ENCODE measurements at places on chromosomes 6 and 20.

DNA sequence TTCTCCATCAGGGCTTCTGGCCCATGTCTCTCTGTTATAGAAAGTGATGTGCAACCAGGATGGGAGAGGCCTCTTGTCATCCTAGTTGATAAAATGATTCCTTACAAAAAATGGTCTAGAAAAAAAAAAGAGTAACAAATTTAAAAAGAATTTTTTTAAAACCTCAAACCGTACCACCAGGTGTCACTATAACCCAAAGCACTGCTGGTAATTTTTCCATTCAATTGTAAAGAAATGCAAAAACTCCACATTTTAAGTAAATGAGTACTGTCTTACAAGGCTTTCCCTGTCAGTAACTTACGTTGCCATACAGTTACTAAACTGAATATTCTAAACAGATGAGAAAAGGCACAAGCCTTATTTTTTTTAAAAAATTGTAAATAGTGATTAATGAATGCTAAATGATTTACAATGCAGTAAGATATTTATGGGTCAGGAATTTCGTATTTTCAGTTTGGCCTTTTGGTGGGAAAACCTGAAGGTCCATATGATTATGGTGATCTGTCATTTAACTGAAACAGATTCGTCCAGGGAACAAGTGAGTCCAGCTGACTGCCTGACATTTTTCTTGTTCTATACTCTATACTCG is 95.4 kb downstream of the OGFRL1 start:
- DNase-seq = peak; percentile 4

DNA sequence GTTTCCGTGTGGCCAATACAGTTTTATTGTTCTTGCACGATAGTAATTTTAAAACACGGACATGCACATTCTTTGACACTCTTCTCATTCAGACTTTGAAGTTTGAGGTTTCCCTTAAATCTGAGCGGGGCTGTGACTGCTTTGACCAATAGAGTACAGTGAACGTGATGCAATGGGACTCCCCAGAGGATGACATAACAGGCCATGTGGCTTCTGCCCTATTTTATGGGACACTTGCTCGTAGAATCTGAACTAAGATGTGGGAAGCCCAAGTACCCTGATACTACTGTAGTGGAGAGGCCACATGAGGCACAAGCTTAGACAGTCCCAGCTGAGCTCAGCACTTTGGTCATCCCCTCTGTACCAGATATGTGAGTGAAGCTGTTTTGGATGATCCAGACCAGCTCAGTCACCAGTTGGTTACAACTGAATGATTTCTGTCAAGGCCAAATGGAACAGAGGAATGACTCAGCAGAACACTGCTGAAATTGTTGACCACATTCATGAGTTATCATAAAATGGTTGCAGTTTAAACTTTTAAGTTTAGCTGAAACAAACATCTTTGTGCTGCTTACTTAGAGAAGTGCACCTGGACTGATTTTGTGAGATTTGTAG is 279.4 kb downstream of the RFPL4B start:
- DNase-seq = no peak

- DNase-seq = no peak
Measured at GRCh38 chr20:5680192-5680591, 70.0 kb upstream of the SHLD1 start.

- no peak for DNase-seq
Measured at GRCh38 chr6:143141442-143141841, 80.8 kb downstream of the AIG1 start.

GRCh38 chr6:73382462-73383113 is 12.0 kb upstream of the DDX43 start:
- no peak for DNase-seq

DNA sequence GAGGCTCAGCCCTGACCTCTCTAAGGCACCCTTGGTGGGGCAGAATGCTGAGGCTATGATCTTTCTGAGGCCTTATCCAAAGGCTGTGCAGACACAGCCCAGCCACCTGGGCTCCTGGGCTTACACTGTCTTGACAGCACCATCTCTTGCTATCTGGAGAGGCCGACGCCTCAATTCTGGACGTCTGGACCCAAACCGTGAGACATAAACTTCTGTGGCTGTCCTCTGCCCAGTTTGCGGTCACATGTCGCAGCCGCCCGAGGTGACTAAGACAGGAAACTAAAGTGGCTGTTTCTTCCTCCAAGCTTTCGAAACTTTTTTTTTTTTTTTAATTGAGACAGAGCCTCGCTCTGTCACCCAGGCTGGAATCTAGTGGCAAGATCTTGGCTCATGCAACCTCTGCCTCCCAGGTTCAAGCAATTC is 49.3 kb downstream of the PRR18 start:
- no peak for DNase-seq

GRCh38 chr20:13545790-13546189 is 92.9 kb downstream of the TASP1 start:
- DNase-seq = no peak

DNA sequence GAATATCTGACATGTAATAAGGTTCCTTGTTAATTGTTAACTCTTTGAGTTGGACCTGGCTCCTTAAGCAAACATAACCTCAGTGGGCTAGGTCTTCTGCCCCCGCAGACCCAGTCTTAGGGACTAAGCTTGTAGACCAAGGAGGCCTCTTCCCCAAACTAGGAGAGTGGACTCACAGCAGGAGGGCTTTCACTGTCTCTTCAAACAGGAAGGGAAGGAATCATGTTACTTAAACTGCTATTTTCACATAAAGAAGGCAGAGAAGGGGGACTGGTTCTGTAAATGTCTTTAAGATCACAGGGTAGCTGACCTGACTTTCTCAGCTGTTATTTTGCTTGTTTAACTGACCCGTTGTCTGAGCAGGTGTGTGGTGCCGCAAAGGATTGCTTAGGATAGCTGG is 34.9 kb upstream of the PRDM1 start:
- DNase-seq = no peak

DNA sequence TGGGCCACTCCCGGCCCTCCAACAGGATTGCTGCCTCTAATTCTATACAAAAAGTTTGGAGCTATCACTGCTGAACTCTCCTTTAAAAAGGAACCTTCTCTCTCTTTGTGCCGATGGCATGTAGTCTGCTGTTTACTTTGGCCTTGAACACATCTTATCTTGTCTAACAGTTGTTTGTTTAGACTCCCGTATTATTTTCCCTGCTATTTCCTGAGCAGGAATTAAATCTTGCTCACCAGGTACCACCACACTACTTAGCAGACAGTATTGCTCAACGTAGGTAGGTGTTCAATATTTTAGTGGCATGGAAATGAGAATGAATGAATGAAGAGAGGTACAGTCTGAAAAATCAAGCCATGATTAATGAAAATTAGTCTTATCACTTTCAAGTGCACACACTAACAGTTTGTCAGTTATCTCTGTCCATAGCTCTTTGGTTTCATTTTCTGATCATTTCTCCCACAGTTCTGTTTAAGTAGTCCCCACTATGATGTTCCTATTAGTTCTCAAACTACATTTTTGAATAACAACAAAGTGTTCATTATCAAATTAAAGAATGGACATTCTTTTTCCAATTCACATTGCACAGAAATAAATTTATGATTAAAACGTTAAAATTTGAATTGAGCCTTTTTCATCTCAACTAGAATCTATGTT is 6.8 kb upstream of the HEY2 start:
- no peak for DNase-seq

GRCh38 chr20:51543422-51543788 is 886 bp upstream of the NFATC2 start:
- no peak for DNase-seq

GRCh38 chr20:49850463-49851230 is 38.0 kb downstream of the SLC9A8 start:
- no peak for DNase-seq
